Activated CD8-positive, alpha-beta memory T cell treated with anti-CD3 and anti-CD28 coated beads, Interleukin-2, amount 50 U/mL, for 48 hours (primary cell): ENCODE measurements at places on chromosomes 5 and 9.

- no peak for DNase-seq
Measured at GRCh38 chr5:3512361-3513095, 83.1 kb upstream of the IRX1 start.

DNA sequence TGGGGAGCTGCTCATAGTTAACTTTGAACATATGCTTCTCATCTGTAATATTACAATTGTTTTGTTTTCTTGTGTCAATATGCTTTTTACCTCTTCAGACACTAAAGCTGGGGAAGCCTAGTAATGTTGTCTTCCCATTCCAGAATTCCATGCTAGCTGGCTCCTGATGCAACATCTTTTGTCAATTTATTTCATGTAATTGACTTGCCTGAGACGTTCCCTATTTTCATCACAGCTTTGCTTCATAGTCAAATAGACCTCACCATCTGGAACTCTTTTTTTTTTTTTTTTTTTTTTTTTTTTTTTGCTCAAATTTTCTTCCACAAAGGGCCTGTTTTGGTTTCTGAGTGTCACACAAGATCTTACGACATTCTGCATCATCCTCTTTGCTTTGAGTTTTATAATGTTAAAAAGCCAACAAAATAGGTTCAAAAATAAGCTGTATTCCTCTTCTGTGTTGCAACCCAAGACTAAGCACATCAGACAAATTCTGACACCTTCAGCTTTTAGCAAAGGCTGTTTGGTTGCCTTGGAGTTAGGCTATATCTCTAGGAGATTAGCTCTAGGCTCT lies 235.2 kb downstream of the NR3C1 start:
- DNase-seq, result no peak

GRCh38 chr5:41908374-41909079 lies 4.4 kb downstream of the RIMOC1 start:
- no peak for DNase-seq

DNA sequence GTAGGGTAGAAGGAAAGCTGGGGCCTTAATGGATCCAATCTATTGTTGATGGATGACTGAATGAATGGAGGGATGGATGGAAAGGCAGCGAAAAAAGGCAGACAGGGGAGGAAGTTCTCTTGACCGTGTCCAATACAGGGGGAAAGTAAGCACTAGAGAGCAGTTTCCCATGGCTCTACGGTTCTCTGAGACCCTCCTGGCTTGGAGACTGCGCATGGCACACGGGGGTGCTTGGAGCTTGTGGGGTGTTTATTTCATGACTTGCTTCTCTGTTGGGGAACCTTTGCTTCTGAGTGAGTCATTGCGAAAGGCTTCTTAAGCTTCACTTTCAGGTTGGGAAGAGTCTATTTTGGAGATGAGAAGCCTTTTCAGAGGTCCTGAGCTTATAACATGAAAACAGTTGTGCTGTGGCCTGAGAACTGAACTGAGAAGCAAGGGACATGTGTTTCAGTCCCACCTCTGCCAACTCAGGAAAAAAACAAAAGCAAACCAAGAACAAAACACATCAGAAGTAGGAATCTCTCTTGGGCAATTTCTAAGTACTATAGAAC lies 12.8 kb upstream of the TEX48 start:
- no peak for DNase-seq

GRCh38 chr5:134568337-134568700 lies 42.8 kb downstream of the JADE2 start:
- DNase-seq, result no peak

- DNase-seq, result no peak
Measured at GRCh38 chr5:33284681-33285080, 156.1 kb upstream of the TARS1 start.

GRCh38 chr9:109966643-109967368 lies 186.8 kb downstream of the PALM2AKAP2 start:
- no peak for DNase-seq

DNA sequence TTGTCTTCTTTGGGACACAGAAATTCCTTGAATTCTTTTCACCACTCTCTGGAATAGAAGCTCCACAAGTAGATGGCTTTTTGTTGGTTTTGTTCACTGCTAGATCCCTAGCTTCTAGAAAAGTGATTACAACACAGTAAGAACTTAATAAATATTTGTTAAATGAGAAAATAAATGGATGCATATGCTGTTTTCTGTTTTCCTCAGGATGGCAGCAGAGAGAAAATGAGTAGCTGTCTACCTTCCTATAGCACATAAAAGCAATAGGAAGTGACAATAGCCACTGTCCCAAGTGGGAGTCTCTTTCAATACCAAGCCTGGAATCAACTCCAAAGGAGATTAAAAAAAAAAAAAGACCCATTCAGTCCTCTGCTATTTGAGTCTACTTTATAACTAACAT lies 100.6 kb upstream of the NREP start:
- no peak for DNase-seq

DNA sequence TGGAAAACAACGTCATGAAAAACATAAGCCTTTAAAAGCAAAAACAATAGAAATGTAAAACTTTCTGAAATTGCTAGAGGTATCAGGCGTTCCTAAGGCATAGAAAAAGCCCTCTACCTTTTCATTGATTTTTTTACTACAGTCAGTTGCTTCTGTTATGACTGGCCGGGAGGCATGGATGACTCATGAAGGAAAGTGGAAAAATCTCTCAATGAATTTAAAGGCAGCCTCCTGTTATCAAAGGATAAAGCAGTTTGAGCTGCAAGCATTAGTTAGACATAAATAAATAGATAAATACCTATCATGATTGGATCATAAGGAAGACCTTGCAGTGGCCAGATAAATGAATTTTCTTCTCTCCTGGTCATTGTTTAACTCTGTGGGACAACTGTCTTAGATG lies 281.6 kb downstream of the MAST4 start:
- DNase-seq, result no peak

DNA sequence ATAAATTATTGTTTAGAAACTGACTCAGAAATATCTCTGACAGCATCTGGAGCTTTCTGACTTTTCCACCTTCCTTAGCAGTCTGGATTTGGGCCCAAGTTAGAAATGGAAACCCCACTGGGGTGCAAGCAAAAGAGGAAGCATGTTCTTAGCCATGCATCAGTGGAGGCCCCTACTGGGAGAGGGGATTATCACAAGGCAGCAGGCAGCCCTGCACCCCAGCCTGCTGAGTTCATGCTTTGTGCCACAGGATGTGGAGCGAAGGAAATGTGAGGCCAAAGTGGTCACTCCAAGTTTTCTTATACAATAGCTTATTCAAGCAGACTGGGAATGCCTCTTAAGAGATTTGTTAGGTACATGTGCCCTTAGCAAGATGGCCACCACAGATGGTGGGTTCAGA lies 146.5 kb upstream of the TLX3 start:
- no peak for DNase-seq

DNA sequence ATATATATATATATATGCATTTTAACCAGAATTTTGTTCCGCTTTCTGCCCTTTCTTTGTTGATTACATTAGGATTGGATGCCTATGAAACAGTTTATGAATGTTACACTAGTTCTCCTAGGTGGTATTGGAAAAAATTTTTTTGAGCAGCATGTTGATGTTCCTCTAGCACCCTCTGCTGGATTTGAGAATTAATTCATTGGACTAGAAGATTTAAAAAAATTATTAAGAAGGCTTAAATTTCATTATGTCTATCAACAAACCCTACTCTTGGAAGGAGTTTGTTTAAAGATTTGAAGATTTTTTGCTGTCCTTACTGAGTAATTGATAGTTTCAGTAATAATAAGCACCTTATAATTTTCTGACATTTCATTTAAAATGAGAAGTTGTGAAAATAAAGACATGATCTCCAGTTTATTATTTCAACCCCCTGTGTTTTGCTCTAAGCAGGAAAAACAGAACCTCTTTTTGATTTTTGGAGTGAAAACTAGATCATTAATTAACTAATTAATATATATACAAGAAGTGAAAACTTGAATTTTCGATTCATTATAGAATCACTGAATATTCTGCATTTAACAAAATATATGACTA lies 89.6 kb downstream of the CCDC171 start:
- no peak for DNase-seq

GRCh38 chr9:97445119-97445701 lies 33.3 kb downstream of the TDRD7 start:
- no peak for DNase-seq

- no peak for DNase-seq
Measured at GRCh38 chr9:2662496-2662895, 40.9 kb downstream of the VLDLR start.

DNA sequence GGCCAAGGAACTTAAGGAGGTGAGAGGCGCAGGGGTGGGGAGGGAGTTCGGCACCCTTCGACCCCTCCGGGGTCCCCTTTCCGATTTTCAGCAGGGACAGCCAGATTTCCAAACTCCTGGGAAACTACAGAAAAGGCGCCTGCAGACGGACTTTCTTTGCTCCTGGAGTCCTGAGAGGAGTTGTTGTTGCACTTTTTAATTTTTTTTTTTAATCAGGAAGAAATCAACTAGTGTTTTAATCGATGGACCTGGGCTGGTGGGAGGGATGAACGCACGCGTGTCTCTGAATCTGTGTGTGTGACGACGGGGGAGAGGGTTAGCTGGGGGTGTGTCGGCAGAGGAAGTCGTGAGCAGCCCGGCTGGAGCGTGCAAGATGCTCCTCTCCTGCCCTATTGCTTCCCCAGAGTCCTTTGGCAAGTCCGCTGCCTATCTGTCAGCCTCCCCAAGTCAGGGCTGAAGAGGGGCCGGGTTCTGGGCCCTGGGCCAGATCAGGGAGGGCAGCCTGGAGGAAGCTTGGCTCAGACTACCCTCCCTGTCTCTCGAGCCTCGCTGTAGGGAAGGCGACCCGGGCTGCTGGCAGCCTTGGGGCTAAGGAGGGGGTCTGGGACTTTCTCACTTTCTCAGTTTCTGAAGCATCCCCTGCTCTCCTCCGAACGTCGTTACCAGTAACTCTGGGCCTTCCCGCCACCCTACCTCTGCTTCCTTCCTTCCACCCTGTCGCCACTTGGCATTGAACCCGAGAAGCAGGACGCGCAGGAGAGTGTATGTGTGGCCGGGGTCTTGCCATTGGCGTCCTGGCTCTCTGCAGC lies 731 bp downstream of the PRR16 start:
- peak; percentile 49 for DNase-seq

- DNase-seq, result no peak
Measured at GRCh38 chr5:87185838-87186237, 81.8 kb upstream of the RASA1 start.

- DNase-seq, result no peak
Measured at GRCh38 chr5:149320791-149321330, 24.4 kb upstream of the GRPEL2 start.

- DNase-seq, result no peak
Measured at GRCh38 chr5:6683241-6683640, 30.0 kb upstream of the TENT4A start.

DNA sequence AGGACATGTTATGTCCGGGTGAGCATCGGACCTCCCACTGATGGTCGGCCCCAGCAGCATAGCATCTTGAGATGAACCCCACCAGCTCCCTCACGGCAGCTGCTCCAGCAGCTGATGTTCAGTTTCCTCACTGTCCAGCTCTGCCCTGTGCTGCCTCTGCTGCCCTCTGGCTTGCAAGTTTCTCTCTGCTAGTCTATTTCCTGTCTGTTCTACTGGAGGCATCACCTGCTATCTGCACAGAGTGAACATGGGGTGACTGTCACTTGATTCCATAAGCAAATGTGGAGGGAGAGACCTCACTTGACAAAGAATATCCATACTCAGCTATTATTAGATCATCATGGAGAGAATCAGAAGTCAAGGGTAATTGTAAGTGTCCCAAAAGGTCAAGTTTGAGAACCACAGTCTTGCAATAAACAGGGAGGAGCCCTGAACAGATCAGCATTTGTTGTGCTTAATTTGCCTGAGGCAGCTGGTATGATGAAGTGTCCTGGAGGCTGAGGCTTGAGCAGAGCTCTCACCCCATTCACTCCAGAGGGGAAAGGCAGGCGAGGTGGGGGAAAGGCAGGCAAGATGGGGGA lies 702.8 kb downstream of the SEMA5A start:
- no peak for DNase-seq

- no peak for DNase-seq
Measured at GRCh38 chr9:114369216-114370130, 18.3 kb downstream of the AKNA start.

DNA sequence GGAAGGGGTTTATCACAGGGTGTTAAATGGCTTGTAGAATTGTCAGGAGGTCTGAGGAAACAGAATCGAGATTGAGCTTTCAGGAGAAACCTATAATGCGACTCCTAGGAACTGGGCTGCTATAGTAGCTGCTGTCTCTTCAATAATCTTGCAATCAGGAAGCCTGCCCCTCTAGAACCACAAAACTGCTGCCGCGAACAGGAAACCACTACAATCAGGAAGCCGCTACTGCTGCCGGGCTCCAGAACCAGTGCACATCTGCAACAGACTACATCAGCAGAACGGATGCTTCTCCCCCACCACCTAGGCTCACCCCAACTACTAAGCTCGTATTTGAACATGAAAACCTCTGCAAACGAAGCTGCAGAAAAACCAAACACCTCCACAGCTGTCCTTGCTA lies 31.6 kb downstream of the TNFSF8 start:
- peak; percentile 72 for DNase-seq

GRCh38 chr5:68344447-68345111 lies 129.0 kb downstream of the PIK3R1 start:
- no peak for DNase-seq

GRCh38 chr9:71683598-71684235 lies 84.6 kb downstream of the CEMIP2 start:
- DNase-seq, result no peak

DNA sequence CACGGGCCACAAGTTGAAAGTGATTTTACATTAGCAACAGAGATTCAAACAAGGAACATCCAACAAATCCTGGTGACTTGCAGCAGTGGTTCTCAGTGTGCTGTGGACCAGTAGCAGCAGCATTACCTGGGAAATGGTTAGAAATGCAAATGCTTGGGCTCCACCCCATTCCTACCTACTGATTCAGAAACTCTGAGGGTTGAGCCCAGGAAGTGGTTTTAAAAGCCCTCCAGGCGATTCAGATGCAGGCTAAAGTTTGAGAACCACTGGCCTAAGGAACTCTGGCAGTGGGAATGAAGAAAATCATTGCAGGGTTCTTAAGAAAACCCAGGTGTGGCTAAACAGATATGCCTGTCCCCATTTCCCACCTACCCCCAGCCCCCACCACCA lies 398.8 kb downstream of the ENC1 start:
- DNase-seq, result no peak

GRCh38 chr9:4923580-4924544 lies 61.2 kb upstream of the JAK2 start:
- DNase-seq, result no peak

DNA sequence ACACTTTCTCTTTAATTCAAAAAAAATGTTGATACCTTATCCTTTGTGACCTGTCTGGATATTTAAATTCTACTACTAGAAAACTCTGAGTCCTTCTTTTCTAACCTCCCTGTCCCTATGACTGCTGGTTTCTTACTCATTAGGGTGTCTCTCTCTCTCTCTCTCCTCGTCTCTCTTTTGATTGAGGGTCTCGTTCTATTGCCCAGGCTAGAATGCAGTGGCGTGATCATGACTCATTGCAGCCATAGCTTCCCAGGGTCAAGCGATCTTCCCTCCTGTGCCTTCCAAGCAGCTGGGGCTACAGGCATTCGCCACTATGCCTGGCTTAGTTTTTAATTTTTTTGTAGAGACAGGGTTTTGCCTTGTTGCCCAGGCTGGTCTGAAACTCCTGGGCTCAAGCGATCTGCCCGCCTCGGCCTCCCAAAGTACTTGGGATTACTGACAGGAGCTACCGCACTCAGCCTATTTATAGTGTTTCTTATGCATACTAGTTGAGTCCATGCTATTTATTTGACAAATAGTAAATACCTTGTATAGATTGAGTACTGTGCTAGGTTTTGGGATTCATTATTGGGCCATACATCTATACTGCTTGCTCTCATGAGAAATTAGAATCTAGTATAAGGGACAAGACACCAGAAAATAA lies 61.9 kb downstream of the NSD1 start:
- no peak for DNase-seq
